Right forelimb (tissue), 1 donor: ENCODE measurements at places on chromosomes 2 and 18.

GRCh38 chr2:156110890-156111289 lies 221.6 kb downstream of the NR4A2 start:
- DNase-seq, result no peak

- DNase-seq, result no peak
Measured at GRCh38 chr2:46377666-46378560, 80.7 kb downstream of the EPAS1 start.

- no peak for DNase-seq
Measured at GRCh38 chr18:26471027-26471426, 77.3 kb downstream of the KCTD1 start.

DNA sequence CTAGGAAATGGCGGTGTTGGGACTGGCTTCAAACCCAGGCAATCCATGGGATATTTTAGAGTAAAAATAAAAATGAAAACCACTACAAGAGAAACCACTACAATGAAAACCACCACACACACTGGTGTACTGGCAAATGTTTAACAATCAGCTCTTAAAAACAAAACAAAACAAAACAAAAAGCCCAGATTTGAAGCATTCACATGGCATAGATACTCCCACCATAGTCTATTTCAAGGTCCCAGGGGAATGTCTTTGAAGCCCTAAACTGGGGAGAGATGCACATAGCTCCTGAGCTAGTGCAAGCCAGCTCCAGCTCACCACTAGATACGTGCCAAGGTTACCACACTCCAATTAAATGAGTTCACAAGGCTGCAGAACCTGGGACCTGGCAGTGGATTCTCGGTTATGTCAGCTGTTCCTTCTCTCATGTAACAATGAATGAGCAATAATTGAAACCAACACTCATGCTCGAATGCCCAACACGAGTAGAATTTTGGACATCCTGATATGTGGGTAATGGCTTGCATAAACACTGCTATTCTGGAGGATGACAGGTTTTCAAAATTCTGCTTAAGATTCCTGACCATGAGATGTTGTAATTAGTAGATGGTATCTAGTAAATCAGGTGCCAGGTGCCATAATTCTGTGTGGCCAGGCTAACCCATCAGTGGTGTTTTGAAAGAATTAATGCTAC lies 102.2 kb downstream of the OSBPL6 start:
- DNase-seq, result no peak

GRCh38 chr18:74334242-74334893 lies 18.7 kb downstream of the C18orf63 start:
- DNase-seq, result no peak

GRCh38 chr2:10614939-10615338 lies 74.8 kb downstream of the NOL10 start:
- no peak for DNase-seq

- DNase-seq, result no peak
Measured at GRCh38 chr2:23520256-23520655, 135.3 kb downstream of the KLHL29 start.

GRCh38 chr2:26581991-26582842 lies 58.9 kb downstream of the CIB4 start:
- peak; percentile 24 for DNase-seq

- DNase-seq, result no peak
Measured at GRCh38 chr2:182302174-182302573, 124.7 kb downstream of the PDE1A start.

DNA sequence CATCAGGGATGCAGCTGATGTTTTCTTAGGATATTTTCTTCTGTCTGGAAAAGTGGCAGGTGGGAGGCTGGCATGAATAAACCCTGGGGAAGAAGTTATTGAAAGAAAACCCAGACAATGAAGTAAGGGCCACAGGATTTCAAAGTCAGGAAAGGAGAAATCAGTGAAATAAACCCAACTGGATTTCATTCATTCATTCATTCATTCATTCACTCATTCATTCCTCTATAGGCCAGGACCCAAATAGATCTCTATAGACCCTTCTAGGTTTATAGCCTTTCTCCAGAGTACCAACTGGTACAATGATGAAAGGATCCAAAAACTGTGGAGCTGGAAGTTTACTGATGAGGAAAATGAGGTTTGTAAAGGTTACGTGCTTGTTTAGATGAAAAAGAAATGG lies 67.3 kb upstream of the DNMT3A start:
- no peak for DNase-seq

GRCh38 chr2:212064318-212064717 lies 474.3 kb downstream of the ERBB4 start:
- DNase-seq, result no peak

DNA sequence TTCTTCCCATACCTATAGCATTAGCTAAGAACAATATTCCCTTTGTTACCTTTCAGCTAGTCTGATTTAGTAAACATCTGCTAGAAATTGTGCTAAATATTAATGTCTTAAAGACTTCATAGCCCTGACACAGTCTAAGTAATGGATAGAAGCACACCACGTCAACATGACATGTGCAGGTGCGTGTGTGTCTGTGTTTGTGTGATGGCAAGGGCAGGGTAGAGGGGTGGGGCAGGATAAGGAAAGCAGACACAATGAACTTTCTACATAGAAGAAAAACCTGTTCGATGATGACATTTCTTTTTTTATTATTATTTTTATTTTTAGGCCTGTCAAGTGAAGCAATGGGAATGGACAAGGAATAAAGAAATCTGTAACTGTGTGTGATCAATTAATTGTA lies 223.3 kb downstream of the NOL4 start:
- DNase-seq, result no peak

- peak; percentile 66 for DNase-seq
Measured at GRCh38 chr18:23689031-23689615, at the start of gene LAMA3. Gene LAMA3 (plus strand): TSS chr18:23689453. CDS start chr18:23689684, 231 bp downstream.

GRCh38 chr2:8684878-8685696 lies 3.2 kb downstream of the ID2 start:
- DNase-seq, result peak; percentile 70

GRCh38 chr2:119136093-119136492 lies 22.5 kb downstream of the C1QL2 start:
- no peak for DNase-seq

DNA sequence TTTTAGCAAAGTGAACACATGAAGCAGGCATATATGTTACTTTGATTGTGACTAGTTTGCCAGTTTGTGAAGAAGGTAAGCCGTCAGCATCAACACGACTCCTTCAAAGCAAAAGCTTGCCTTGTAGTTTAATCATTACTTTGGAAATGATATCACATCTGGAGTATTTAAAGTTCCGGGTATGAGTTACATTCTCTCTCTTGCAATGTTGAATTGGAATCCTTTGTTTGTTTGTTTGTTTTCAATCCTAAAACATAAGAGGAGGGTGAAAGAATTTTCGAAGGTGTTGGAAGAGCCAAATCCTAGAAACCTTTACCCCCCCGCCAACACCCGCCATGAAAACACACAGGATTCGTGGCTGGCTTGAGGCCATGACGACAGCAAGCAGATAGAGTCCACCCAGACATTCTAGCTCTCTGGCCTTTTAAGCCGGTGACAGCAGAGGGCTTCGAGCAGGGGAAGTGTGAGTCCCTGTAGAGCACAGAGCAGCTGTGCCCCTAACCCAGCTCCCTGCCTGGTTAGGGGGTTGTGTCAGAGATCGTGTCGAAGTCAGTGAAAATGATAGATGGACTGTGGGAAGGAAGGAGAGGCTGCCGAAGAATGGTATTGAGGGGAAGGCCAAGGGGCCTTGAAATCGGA lies 103.8 kb upstream of the SMIM21 start:
- no peak for DNase-seq

DNA sequence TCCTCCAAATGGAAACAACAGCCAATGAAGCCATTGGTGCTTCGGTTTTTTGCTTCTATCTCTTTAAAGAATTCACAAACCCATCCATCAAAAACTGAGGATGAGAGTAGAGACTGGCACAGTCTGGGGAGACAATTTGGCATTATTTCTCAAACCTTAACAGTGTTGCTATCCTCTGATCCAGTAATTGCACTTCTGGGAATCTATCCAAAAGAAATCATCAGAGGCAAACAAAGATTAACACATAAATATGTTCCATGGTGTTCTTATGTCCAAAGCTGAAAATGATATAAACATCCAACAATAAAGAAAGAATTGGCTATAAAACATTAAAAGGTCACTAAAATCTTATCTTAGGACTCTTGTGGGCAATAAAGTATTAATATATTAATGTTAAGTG lies 35.1 kb downstream of the REEP1 start:
- DNase-seq, result no peak

DNA sequence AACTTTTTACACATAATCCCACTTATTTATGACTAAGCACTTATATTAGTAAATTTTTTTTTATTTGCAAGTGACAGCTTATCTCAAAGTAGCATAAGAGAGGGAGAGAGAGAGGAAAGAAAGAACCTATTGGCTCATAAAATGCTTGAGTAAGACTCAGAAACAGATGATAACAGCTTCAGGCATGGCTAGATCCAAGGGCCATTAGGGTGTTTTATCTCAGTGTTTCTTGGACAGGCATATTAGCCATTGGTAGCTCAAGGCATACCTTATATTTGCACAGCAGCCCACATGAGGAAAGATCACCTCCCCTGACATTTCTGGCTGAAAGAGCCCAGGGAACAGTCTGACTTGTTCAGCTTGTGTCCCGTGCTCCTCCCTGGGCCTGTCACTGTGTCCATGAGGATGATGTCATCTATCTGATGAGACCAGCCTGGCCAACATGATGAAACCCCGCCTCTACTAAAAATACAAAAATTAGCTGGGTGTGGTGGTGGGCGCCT lies 64.4 kb downstream of the IL1R2 start:
- peak; percentile 39 for DNase-seq

DNA sequence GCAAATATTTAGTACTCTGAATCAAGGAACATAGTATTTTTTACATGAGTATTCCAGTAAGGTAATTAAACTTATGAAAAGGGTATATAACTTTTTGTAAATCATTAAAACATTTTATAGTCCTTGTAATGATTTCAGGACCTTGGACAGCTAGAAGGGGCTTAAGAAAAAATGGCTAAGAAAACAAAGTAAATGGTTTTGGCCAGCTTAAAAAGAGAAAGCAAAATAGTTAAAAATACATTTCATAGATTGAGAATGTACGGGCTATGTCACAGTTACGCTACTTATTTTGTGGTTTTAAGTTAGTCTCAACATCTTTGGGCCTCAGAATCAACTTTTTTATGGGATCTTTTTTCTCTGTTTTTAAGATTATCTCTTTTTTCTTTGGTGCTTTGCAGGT lies 26.7 kb downstream of the POLI start:
- DNase-seq, result no peak

GRCh38 chr2:162457490-162457889 lies 113.6 kb downstream of the GCA start:
- no peak for DNase-seq

DNA sequence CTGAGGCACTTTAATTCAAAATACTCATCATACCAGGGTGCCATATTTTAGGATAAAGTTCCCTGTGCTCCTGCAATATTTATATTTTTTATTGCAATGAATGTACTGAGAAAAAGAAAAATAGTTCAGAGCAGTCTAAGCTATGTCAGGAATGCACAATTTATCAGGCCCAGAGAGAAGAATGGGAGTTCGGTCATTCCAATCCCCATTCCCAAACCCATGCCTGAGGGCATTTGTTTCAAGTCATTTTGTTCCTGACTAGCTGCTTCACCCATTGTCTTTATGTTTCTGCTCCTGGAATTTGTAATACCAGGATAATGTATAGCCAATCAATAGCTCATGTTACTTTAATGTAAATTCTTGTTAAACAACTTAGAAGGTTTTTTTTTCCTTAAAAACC lies 24.4 kb upstream of the FTCDNL1 start:
- no peak for DNase-seq

DNA sequence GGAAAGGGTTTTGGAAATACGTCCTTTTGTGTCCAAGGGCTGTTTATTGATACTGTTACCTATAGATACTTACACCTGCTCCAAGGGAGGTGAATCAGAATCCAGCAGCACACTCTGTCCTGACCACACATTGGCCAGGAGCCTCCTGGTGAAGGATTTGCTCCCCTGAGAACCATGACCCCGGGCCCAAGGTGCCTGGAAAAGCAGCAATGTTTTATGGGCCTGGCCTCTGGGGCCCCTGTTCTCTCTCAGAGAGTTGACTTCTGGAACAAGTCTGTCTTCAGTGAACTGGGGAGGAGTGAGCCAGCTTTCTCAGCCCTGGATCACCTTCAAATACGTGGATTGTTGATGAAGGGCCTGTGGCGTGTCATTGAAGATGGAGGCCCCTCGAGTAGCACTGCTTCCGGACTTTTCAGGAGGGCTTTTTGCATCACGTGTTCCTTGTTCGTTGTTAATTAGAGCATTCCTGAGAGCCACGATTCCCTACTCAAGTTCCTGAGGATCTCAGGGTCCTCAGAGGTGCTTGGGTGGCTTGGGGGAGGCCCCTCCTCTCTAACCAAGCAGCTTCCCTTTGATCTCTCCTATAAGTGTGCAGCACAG lies 78.5 kb upstream of the RPL31 start:
- no peak for DNase-seq

DNA sequence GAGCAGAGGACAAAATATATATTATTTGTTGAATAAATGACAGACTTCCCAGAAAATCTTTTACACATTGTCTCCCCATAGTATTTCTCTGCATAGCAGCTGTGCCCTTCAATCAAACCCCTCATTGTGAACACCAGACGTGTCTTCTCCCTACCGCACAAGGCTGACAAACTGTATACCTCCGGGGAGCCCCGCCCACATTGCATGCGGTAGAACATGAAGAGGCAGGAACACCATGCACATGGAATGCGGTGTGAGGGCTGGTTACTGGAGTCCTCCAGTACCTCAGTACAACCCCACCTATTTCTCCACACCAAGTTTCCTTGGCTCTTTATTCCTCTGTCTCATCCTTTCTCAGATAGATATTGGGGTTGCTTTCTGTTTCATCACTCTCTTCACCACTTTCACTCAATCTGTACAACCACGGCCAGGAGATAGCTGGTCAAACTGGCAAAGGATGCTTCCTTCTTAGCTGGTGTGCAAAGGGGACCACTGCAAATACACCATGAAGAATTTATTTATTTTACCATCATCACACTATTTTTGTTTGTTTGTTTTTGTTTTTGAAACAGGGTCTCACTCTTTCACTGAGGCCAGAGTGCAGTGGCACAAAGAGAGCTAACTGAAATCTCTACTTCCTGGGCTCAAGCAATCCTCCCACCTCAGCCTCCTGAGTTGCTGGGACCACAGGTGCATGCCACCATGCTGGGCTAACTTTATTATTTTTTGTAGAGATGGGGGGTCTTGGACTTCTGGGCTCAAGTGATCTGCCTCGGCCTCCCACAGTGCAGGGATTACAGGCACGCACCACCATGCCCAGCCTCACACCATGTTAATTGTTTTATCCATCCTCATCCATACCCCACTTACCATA lies 2.3 kb upstream of the NBAS start:
- no peak for DNase-seq

DNA sequence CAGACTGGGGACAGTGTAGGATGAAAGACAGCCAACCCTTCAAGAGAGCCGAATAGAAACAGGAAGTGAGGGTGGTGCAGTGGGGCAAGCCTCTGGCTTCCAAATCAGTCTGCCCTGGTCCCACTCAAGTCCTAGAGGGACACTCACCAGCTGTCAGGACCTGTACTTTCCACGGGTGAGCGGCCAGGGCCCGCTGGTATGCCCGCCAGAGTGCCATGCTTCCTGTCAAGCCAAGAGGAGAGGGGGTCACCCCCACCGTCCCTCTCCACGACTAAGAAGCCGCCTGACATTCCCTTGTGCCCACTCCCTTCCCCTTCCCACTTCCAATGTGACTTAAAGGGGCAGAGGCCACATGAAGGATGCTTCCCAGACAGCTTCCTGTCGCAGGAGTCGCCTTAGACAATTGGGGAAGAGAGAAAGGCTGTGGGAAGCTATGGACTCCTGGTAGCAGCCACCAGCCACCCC lies 564 bp downstream of the MPV17 start:
- DNase-seq, result no peak

- no peak for DNase-seq
Measured at GRCh38 chr2:25587361-25587760, 86.0 kb downstream of the DTNB start.
